ENCODE measurements at places on chromosomes 2 and 18.

DNA sequence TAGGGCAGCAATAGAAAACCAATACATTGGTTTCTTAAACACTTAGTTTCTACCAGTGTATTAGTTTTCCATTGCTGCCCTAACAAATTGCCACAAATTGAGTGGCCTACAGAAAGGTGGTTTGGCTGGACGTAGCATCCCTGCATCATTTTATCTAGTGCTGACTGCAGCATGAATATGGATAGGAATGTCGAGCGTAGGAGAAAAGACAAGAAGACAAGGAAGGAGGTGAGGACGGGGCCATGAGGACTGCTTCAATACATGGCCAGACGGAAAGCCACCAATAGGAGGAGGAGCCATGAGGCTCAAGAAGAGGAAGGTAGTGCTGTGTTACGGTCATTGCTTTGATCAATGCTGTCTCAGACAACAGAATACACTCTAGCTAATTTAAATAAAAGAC lies 154.5 kb upstream of the NDUFV2 start:
- DNase-seq: no peak

DNA sequence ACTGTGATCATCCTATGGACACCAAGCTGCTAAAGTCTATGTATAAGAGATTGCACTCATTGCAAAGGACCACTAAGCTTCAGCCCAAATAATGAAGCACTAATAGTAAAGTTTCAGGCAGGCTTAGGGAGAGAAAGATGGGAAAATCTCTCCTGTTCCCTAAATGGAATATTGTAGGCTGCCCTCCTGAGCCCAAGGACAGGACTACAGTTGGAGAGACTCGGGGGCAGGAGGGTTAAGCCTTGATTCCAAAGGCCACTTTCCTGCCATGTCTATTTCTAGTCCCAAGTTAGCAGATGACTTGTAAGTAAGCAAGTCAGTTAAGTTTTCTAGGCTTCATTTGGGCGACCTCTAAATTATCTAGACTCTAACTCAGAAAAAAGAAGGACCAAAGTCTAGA lies 9.0 kb downstream of the TMEM247 start:
- no peak for DNase-seq

GRCh38 chr18:76687304-76687962 lies 134.9 kb upstream of the ZNF236 start:
- DNase-seq: no peak

- DNase-seq: no peak
Measured at GRCh38 chr2:44807201-44808025, 134.1 kb upstream of the SIX3 start.

GRCh38 chr2:156005531-156005930 lies 327.0 kb downstream of the NR4A2 start:
- DNase-seq: no peak

DNA sequence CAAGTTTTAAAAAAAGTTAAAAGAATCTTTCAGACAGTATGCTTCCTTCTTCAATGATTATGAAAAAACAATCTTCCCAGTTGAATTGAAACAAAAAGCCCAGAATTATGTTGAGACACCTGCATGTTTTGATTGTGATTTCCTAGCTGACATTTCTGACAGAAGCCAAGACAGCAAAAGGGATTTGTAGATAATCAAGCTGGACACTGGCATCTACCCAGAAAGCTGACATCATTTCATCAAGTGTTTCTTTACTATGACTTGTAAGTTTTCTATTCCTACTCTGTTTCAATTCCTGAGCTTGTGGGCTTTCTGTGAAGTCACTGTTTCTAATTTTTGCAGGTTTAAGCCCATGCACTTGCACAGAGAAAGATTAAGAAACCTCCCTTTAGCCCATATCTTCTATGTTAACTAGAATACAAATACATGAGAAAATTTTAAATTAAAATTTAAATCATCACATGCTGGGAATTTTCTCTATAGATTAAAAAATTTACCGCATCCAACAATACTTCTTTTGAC lies 82.9 kb upstream of the CCDC85A start:
- DNase-seq: no peak

GRCh38 chr2:11621410-11621809 lies 48.6 kb downstream of the NTSR2 start:
- no peak for DNase-seq

- no peak for DNase-seq
Measured at GRCh38 chr18:6058941-6059340, 163.6 kb upstream of the TMEM200C start.

- no peak for DNase-seq
Measured at GRCh38 chr2:151417650-151418049, 7.9 kb downstream of the RIF1 start.

GRCh38 chr2:12081481-12082210 lies 335.2 kb downstream of the LPIN1 start:
- DNase-seq: no peak

- peak; percentile 16 for DNase-seq
Measured at GRCh38 chr2:203328760-203329540, 756 bp downstream of the ABI2 start.

DNA sequence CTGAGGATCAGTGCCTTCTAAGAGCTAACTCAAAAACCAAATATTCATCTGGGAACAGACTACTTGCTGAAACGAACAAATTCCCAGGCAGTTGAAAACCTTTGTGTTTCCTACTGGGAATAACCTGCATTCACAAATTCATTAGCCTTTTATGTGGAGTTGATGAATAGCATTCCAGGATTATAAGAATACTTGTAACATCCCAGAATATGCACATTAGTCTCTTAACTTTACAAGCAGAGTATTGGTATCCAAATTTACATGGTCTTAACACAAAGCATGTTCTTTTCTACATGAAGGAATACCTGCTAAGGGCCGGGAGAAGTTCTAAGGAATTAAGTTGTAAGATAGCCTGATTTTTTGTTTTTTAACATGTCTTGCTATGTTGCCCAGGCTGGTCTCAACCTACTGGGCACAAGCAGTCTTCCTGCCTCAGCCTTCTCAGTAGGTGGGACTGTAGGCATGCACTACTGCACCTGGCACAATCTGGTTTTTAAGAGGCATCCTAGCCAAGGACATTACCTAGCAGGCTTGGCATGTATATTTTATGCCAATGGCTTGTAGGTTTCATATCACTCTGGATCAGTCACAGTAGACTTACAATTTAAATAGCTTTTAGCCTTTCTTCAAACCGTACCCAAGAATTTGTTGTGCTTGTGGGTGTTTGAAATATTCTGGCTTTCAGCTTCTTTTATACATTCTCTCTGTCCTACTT lies 50.7 kb downstream of the MGAT5 start:
- DNase-seq: no peak
